ENCODE measurements at places on chromosomes 2 and 18.

- no peak for DNase-seq
Observed at GRCh38 chr2:42064417-42064942, 16.7 kb downstream of the PKDCC start.

- no peak for DNase-seq
Observed at GRCh38 chr2:1518867-1519530, 105.7 kb downstream of the TPO start.

DNA sequence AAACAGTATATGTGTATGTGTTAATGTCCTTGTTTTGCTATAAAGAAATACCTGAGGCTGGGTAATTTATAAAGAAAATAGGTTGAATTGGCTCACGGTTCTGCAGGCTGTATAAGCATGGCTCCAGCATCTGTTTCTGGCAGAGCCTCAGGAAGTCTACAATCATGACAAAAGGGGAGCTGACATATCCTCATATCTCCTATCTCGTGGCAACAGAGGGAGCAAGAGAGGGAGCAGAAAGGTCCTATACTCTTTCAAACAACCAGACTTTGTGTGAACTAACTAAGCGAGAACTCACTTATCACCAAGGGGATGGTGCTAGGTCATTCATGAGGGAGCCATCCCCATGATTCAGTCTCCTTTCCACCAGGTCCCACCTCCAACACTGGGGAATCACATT is 13.0 kb downstream of the CALCRL start:
- DNase-seq, result no peak

GRCh38 chr2:218123986-218124385 is 1.8 kb upstream of the CXCR2 start:
- no peak for DNase-seq

GRCh38 chr18:13176847-13177246 is 41.7 kb upstream of the LDLRAD4 start:
- no peak for DNase-seq

- DNase-seq, result no peak
Observed at GRCh38 chr2:119385466-119385865, 18.7 kb downstream of the DBI start.

DNA sequence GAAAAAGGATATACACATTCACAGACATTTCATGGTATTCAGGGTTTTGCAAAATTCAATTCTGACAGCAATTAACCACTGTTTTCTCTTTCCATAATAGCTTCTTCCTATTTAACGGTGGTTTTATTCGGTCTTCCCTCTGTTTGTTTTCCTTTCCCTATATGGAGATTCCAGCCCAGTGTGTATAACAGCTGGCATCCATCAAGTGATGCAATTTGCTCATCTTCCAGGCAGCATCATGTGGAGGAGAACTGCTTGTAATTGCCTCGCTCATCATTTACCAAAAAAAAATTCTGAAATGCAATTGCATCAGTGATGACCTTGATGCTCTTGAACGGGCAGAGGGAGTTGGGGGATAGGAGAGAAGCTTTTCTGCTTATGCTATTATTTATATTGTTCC is 165.9 kb upstream of the PGAP1 start:
- DNase-seq, result no peak

DNA sequence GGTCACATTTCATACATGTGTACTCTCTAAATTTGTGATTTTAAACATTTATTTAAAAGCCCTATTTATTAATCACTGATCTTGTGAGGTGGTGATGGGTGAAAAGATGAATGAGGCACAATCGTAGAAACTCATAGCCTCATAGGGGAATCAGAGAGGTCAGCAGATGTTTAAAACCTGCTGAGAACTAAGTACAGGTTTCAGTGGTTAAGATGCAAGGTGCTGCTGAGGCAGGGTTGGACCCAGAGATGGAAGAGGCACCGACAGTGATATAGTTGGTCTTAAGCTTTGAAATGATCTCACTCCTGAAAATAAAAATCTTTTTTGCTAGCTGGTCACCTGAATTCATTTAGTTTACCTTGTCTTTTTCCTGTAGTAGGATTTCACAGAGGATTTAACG is 49.6 kb downstream of the LINC00305 start:
- DNase-seq, result no peak

DNA sequence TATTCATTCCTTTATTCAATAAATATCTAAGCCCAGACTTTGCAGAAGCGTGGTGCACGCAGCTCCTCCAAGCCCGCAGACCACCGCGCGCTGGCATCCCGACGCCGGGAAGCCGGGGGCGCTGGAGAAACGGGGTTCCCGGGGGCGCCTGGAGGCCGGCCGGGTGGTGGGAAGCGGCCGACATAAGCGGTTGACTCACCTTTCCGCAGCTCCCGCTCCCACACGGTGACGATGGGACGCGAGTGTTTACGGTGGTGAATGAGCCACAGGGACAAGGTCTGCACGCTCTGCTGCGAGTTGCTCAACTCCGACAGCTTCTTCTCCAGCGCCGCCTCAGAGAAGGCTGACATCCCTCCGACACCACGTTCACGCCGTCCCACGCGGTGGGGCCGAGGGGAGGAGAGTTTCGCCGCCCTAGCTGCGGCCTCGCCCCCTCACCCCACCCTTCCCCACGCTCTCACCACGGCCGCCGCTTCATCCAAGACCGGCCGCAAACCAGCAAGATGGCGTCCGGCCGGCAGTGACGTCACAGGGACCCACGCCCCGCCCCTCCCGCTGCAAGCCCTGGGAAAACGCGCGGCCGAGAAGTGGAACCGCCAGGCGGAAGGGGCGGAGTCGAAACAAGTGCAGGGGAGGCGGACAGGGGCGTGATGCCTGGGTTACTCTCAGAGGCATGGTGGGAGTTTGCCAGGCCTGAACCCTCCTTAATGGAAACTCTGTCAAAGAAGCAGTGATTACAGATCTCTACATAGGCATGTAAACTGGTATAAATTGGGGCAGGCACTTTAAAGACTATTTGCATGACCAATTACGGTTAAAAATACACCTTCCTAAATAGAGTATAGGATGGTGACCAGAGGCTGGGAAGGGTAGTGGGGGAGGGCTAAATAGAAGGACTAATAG is at the start of gene RPRD1A:
Gene RPRD1A, minus strand, starts transcription at position 505 of the 903 bp plus-strand sequence. Its CDS starts 155 bp downstream, at position 350.
- peak; percentile 95 for DNase-seq

- no peak for DNase-seq
Observed at GRCh38 chr2:69026026-69026425, 13.0 kb downstream of the ANTXR1 start.

DNA sequence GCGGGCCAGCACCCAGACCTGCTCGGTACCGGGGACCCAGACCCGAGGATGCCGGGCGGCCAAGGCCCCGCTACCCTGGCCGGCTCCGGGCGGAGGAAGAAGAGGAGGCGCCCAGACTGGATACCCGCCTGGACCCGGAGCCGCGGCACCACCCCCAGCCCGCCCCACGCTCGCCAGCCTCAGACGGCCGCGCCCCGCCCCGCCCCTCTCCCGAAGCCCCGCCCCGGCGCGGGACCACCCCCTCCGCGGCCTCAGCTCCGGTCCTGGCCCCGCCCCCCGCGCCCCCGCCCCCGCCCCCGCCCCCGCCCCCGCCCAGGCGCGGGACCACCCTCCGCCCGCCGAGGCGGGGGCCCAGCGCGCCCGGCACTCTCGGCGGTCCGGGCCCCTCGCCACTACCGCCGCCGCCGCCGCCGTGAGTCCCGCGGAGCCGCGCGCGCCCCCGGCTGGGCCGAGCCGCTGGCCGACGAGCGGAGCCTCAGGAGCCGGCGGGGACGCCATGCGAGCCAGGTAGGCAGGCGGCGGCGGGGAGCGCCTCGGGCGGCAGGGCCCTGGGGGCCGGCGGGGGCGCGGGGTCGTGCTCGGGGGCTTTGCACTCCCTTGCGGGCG is at the start of gene SH3BP4:
Gene SH3BP4, plus strand, starts transcription at position 354 of the 606 bp plus-strand sequence. CDS start 82,986 bp downstream, outside the sequence.
- no peak for DNase-seq
